ENCODE measurements at places on chromosomes 3 and 15.

GRCh38 chr3:60431599-60431958 lies 819.7 kb downstream of the FHIT start:
- DNase-seq = no peak

DNA sequence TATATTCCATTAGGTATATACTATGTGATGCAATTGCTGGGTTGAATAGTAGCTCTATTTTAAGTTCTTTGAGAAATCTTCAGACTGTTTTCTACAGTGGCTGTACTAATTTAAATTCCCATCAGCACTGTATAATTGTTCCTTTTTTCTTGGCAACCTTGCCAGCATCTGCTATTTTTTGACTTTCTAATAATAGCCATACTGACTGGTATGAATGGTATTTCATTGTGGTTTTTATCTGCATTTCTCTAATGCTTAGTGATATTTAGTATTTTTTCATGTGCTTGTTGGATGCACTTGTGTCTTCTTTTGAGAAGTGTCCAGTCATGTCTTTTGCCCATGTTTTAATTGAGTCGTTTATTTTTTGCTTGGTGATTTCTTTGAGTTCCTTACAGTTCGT lies 145.1 kb upstream of the PLSCR5 start:
- DNase-seq = no peak

DNA sequence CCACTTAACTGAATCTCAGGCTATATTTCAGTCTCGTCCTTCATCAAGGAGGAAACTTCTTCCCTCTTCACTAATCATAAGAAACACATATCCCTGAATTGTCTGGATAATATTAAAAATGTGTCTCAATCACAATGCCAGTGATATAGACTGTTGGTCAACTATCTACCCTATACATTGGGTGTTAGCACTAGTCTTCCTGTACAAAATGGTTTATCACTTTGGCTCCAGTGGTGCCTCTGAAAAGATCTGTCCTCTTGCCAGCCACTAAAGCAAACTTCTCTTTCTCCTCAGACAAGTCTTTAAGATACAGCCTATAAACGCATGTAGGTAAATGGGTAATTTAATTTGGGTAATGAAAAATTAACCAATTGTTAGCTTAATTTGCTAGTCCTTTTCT lies 156.6 kb downstream of the MECOM start:
- DNase-seq = no peak

DNA sequence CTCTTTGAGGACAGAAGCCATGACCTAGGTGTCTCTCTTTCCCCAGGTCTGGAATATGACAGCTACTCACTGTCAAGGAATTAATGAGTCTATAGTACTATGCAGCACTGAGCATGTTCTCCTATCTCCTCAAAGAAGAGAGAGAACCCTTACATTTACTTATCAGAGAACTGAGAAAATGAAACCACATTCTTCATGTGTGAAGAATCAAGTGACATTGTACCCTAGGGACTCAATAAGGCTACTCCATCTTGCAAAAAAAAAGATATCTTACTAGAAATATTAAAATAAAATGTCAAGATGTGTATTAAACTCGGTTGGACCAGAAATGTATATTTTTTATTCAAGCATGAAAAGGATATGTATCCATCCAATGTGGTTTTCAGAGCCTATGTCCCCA lies 133.2 kb upstream of the COL8A1 start:
- no peak for DNase-seq

- no peak for DNase-seq
Measured at GRCh38 chr3:69232482-69232881, 110.1 kb upstream of the LMOD3 start.

- DNase-seq = no peak
Measured at GRCh38 chr3:2301361-2301760, 202.7 kb downstream of the CNTN4 start.

- DNase-seq = no peak
Measured at GRCh38 chr3:4323246-4324027, 20.3 kb downstream of the SETMAR start.

DNA sequence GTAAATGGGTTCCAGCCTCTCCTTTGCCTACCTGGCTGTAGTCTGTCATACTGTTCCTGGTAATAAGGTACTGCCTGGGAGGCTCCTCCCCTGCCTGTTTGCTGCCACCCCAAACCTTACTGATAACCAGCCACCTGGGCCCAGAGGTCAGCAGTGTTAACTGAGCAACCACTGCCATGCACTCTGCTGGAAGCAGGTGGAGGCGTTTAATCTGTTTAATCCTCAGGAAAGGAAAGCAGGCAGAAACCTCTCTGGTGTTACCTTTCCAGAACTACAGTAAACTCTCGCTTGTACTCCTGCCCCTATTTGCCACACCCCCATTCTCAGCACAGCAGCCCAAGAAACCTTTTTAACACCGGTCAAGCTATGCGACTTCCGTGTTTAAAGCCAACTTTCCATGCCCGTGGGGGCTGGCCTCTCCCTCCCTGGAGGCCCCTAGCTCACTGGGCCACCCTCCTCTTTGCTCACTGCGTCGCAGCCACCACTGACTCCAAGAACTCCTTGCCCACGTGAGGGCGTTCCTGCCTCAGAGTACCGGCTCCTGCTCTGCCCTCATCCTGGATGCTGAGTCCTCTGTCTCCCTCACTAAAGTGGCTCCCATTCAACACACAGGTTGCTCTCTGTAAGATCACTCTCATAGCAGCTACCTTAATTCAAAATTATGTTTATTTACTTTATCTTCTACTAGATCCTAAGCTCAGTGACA lies 8.3 kb downstream of the BDH1 start:
- DNase-seq = no peak

DNA sequence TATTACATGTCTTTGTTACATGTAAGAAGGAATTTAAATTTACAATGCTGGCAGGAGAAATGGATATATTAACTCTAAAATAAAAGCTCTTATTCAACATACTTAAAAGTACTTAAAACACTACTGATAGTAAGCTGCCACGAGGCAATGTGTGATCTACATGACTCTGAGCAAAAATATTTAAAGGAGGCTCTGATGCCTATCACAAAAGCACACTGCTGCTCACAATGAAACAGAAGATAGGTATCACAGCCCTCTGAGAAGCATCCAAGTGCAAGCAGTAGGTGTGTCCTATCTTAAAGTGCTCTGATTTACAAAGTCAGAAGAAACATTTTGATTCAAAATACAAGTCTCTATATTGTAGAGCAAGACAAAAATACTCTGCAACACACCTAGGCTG lies 371.2 kb upstream of the WNT5A start:
- DNase-seq = no peak

- DNase-seq = peak; percentile 62
Measured at GRCh38 chr15:90306560-90306959, 41.1 kb downstream of the NGRN start.

GRCh38 chr3:186517218-186517617 lies 27.0 kb downstream of the CRYGS start:
- no peak for DNase-seq

DNA sequence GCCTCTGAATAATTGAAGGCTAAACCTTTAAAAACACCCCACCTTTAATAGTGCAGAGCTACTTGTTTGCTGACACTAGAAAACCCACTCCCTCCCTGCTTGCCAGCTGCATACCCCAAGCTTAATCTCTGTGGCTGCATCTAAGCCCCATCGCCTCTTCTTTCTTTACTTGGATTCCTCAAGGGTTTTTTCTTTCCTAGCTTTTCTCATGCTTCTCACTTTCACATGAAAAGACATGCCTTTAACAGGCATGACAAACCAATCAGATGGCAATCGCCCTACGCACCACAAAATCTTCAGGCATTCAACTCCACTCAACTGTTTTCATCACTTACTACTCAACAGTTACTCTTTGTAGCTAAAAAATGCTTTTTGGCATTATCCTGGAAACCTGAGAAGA lies 77.5 kb downstream of the PLD1 start:
- DNase-seq = no peak

DNA sequence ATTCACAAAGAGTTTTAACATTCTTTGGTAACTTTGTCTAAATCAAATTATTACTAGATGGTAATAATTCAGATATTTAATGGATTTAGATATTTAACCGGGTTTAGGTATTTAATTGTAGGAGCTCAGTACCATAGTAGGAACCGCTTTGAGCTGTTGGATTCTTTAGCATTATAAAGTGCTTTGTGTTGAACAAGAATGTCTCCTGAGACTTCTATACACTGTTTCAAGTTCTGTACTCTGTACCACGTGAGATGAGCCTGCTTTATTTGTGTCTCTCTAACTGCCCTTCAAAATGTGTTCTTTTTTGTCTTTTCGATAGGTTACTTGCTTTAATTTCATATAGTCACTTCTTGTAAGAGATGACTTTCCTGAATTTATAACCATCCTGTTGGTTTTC lies 36.0 kb downstream of the ZFAND6 start:
- no peak for DNase-seq

DNA sequence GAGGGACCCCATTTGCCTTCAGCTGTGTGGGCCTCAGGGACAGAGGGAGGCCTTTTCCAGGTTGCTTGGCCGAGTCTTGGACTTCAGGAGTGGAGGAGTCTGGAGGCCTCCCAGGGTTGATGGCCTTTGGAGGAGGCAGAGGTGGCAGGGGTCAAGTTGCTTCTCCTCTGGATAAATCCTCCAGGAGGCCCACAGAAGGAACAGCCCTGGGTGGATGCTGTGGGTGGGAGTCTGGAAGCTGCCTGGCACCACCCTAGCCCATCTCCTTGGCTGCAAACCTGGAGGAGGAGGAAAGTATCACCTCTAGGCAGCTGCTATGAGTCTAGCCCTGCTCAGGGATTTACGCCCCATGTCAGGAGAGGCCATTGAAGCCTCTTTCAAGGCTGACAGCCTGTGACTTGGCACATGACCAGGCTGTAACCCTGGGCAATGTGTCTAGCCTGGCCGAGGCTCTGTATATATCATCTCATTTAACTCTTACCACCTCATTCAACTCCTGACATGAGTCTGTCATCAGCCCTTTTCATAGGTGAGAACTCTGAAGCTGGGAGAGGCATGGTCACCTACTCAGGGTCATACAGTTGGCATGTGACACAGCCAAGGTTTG lies 2.9 kb upstream of the PRKCD start:
- no peak for DNase-seq

DNA sequence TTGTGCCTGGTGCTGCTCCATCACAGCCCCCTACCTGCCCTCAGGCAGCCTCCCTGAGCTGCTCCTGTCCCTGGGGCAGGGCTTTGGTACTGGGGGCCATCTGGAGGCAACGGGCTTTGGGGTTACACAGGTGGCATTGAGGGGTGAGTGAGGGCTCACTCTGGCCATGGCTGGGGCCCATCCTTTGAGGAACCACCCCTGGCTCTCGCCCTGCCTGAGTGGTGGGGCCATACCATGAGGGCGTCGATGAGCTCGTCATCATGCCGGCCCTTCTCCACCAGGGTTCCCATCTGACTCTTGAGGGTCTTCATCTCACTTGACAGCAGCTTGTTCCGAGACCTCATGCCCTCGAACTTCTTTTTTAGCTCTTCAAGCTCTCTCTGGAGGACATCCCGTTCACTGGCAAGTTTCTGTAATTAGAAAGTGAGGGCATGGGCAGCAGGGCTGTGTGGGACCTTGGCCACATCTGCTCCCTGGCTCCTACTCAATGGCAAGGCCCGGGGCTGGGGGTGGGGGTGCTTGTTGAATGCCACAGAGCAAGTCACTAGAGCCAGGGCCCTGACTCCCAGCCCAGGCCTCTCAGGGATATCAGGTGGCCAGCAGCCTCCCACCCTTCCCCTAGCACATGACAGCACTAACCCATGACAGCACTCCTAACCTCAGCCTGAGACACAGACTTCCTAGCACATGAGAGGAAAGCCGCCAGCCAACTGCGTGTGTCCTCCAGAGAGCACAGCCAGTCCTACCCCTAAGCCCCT lies 33.5 kb downstream of the CCDC13 start:
- DNase-seq = no peak

DNA sequence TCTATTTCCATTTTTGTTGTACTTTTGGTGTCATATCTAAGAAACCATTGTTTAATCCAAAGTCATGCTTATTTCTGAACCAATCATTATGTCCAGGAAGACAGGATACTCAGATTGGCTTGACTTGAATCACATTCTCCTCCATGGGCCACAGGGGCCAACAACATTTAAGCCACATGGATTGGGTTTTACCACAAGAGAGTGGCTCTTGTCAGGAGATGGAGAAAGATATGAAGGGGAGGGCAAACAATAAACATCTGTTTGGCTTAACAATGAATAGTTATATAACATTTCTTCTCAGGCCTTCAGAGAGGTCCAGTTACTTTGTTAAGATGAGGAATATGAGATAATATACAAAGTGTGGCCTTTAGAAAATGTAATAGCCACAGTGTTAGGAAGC lies 44.6 kb downstream of the GXYLT2 start:
- no peak for DNase-seq

GRCh38 chr3:188036375-188037194 lies 117.4 kb upstream of the LPP start:
- no peak for DNase-seq

- no peak for DNase-seq
Measured at GRCh38 chr15:95182091-95182490, 950.7 kb downstream of the MCTP2 start.

DNA sequence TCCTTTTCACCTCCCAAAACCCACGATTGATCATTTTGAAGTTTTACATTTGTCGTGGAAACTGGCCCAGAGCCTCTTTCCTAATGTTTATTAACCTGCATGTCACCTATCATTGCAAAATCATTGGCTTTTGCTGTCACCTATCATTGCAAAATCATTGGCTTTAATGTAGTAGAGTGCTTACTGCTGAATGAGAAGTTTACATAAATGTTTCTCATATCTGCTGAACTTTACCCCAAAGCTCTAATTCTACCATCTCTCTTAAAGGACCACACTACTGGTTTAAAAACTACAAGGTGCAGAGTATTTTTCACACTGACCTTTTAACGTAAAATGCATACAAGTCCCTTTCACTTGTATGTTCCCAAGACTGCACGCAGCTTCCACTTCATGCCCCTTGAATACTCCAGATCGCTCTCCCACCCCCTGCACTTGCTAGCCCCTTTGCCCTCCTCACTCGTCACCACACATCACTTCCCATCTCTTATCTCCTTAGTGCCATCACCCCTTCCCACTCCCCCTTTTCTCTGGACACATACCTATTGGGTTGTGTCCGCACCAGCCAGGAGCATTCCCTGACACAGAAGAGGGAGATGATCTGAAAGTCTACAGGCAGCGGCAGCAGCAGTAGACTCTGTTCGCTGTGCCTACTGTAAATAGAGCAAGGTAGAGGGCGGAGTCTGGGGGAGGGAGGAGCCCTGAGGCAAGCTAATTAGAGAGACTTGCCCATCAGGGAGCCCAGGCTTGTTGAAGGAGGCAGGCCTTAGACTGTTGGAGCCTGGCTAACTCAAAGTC lies 30.2 kb upstream of the ATOSA start:
- no peak for DNase-seq

DNA sequence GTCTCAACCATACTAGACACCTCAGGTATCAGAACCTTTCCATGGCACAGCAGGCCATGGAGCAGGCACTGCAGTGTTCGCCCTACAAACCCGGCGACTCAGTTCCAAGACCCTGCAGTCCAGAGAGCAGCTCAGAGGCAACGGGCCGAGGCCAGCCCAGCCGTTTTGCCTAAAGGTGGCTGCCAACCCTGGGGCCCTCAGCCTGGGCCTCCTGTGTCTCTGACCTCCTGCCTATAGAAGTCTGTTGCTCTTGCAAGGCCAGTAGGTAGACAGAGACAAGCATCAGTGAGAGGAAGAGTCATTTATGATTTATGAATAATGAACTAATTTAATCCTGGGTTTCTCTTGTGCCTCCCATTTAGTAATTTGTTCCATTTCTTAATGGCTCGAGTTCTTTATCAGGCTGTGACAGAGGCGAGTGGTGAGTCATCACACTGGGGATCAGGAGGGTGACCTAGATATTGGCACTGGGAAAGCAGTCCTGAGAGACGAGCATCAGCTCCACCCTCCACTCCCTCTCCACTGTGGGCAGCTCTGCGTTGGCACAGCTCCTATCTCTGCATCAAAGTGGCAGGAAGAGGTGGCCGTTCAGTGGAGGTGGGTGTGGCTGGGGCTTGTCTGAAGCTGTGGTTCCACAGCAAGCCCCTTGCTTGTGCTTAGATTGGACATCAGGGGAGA lies 79.8 kb downstream of the ABHD5 start:
- DNase-seq = peak; percentile 49
